ENCODE measurements at places on chromosomes 6 and 20. TPM values are rescaled to one million over a fixed set of nuclear protein-coding genes. Genes with fewer than 3 reads are reported as not detected.

GRCh38 chr6:100335991-100336390, 128.7 kb downstream of the SIM1 start:
- H3K4me1 ChIP-seq, result 0 out of 2 replicates have a peak, but pooled peaks cover 8% of the 10 kb centered on the region
- DNase-seq, result peak; percentile 55
- no peak overlapping the region for H3K27ac ChIP-seq
- no peaks in the 10 kb centered on the region for H3K27me3 ChIP-seq
- no peaks in the 10 kb centered on the region for H3K36me3 ChIP-seq
- no peak overlapping the region for H3K4me3 ChIP-seq

DNA sequence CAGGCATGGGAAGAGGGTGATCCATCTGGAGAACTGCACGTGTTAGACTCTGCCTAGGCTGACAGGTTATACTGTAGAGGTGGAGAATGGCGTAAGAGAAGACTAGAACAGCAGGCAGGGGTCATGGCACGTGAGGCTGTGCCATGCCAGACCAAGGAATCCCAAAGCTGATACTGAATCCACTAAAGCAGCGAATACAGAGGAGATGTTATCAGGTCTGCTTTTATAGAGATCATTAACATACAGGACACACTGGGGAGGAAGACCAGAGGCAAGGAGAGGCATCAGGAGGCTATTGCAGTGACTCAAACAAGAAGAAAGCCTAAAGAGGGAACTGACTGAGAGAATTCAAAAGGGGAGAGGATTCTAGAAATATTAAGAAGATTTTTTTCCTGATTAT, 12.9 kb downstream of the PHACTR1 start:
- H3K4me3 ChIP-seq, result no peak overlapping the region
- no peaks in the 10 kb centered on the region for H3K27me3 ChIP-seq
- no peak overlapping the region for H3K27ac ChIP-seq
- no peaks in the 10 kb centered on the region for H3K4me1 ChIP-seq
- DNase-seq, result no peak

GCNT2 gene
- total RNA-seq, result not detected

MRPL14 gene
- 47.6 TPM for total RNA-seq

All from GM23248 (cell line).